ENCODE measurements at places on chromosomes 1 and 21.

DNA sequence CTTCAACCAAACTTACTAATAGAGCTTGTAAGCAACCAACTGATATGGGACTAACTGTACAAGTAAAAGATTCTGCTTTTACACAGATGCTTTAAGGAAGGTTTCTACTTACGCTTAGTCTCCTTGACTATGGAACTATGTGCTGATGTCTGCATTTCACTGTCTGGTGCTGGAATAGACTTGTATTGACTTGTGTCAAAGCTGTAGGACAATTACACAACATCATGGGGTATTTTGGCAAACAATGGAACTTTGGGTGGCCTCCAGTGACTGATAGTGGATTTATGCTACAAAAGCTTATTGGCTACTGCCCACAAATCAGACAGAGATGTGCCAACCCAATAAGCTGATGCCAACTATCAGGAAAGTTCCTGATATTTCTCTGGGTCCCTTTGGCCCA, 10.6 kb downstream of the CBR1 start:
- H3K4me1 ChIP-seq, result no peaks in the 10 kb centered on the region
- H3K4me3 ChIP-seq, result no peak overlapping the region
- no peak for DNase-seq
- no peaks in the 10 kb centered on the region for H3K27me3 ChIP-seq
- no peaks in the 10 kb centered on the region for H3K36me3 ChIP-seq

DNA sequence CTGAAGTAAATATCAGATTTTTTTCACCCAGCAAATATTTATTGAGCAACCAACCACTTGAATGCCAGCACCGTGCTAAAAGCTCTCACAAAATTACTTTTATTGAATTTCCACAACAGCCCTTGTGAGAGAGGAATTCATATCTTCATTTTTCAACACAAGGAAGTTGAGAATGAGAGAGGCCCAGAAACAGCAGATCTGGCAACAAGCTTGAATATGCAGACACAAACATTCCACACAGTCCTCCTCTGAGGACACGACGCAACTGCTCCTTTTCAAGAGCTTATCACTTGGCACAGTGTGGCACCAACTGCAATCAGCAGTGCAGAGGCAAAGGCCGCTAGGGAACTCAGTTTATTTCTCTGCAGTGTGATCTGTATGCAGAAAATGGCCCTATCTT, 32.2 kb upstream of the IFNAR2 start:
- no peak for DNase-seq
- no peaks in the 10 kb centered on the region for H3K36me3 ChIP-seq
- H3K4me1 ChIP-seq, result 0 out of 2 replicates have a peak, but pooled peaks cover 3% of the 10 kb centered on the region
- H3K27ac ChIP-seq, result no peak overlapping the region
- H3K27me3 ChIP-seq, result 0 out of 2 replicates have a peak, but pooled peaks cover 1% of the 10 kb centered on the region

DNA sequence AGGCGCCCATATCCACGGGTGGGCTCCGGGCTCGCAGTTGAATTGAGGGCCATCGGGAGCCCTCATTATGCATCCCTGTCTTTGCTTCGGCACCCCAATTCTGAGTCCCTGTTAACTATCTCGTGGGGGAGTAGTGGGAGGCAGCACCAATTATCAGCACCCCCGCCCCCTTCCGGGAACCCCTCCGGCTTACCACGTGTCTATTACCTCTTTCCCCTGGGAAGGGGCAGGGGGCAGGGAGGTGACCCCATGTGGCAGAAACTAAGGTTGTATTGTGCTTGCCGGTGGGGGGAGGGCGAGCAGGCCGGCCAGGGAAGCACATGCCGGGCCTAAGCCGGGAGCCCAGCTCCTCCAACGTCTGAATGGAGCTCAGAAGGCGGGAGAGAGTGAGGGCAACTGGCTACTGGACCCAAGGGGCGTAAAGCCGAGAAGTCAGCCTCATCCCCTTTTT, 1.0 kb downstream of the LIN28A start:
- H3K36me3 ChIP-seq, result no peaks in the 10 kb centered on the region
- DNase-seq, result no peak
- H3K27me3 ChIP-seq, result no peaks in the 10 kb centered on the region
- H3K27ac ChIP-seq, result no peak overlapping the region
- no peaks in the 10 kb centered on the region for H3K4me1 ChIP-seq

GRCh38 chr1:212620293-212620692, 11.7 kb downstream of the ATF3 start:
- H3K27ac ChIP-seq, result no peak overlapping the region
- DNase-seq, result no peak
- H3K36me3 ChIP-seq, result no peaks in the 10 kb centered on the region

- H3K36me3 ChIP-seq, result no peaks in the 10 kb centered on the region
- H3K27me3 ChIP-seq, result no peaks in the 10 kb centered on the region
- H3K27ac ChIP-seq, result no peak overlapping the region
Measured at GRCh38 chr1:11935057-11935412, 518 bp downstream of the PLOD1 start.

- no peaks in the 10 kb centered on the region for H3K36me3 ChIP-seq
- H3K27ac ChIP-seq, result no peak overlapping the region
- DNase-seq, result no peak
- no peaks in the 10 kb centered on the region for H3K4me1 ChIP-seq
- H3K4me3 ChIP-seq, result no peak overlapping the region
- H3K27me3 ChIP-seq, result no peaks in the 10 kb centered on the region
Measured at GRCh38 chr21:39136711-39137110, 46.5 kb downstream of the PSMG1 start.

- H3K27me3 ChIP-seq, result no peaks in the 10 kb centered on the region
- H3K27ac ChIP-seq, result no peak overlapping the region
- H3K4me1 ChIP-seq, result no peaks in the 10 kb centered on the region
- no peak for DNase-seq
- no peaks in the 10 kb centered on the region for H3K36me3 ChIP-seq
Measured at GRCh38 chr1:106224426-106224825, 832.0 kb upstream of the PRMT6 start.

- no peak for DNase-seq
- H3K27ac ChIP-seq, result no peak overlapping the region
- H3K4me1 ChIP-seq, result no peaks in the 10 kb centered on the region
- peaks cover 67% of the 10 kb centered on the region for H3K27me3 ChIP-seq
Measured at GRCh38 chr1:231116738-231117137, 45.1 kb upstream of the TRIM67 start.

DNA sequence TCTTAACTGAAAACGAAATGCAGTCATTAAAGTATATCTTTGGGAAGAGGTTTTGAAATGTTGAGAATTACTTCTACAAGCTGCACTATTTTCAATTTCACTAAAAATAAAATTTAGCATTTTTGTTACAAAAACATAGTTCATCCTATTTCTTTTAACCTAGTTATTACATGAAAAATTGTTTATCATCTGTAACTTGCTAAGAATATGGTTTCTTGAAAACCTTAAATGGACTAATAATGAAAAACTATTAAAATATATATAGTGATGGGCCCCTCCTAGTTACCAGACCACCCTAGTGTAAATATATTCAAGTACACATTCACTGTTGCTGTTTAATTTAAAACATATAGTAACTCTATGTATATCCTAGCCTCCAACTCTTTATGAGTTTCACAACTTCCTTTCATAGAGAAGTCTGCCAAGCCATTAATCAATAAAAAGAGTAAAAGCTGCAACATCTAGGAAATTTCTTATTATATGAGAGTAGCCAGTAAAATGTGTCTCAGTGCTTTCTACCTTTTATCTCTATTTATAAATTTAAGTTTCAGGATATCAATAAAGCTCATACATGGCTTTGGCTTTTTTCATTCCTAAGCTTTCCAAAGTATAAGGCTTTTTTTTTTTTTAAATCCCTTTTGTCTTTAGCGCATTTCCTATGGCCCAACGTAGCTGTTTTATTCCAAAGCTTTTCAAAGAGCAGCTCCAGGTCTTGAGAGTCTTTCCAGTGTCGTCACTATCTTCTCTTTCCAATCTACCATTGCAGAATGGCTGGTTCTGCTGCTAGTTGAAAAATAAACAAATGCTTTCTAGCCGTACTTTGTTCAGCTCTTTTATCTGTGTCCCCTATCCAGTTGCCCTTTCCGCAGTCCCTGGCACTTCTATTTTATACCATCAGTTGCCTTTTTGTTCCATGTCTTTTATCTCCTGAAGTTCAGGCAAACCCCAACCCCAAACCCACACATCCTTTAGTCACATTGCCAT, 6.5 kb downstream of the IRF2BP2 start:
- peak overlapping the region; percentile 99 for H3K27ac ChIP-seq
- H3K27me3 ChIP-seq, result no peaks in the 10 kb centered on the region
- DNase-seq, result no peak

GRCh38 chr1:24961961-24962861, 32.1 kb upstream of the RUNX3 start:
- no peak for DNase-seq
- H3K4me1 ChIP-seq, result no peaks in the 10 kb centered on the region
- H3K36me3 ChIP-seq, result no peaks in the 10 kb centered on the region

GRCh38 chr1:212946872-212947271, 3.5 kb upstream of the VASH2 start:
- no peaks in the 10 kb centered on the region for H3K36me3 ChIP-seq
- DNase-seq, result no peak

DNA sequence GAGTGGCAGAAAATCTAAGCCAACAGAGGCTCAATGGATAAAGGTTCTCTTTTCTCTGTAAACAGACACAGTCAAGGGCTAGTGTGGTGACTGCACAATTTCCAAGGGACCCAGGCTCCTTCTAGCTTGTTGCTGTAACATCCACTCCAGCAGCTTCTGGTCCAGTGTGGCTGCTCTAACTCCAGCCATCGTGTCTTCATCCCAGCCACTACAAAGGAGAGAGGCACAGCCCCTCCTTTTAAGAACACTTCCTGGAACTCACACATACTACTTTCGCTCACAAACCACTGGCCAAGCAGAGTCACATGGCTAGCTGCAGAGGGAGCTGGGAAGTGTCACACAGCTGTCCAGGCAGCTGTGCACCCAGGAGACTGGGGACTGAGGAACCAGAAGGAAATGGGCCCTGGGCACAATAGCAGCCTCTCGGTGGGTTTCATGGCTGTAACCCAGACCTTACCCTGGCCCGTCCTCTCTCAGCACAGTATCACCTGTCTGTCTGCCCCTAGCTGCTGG, 188.6 kb upstream of the VAMP3 start:
- H3K4me3 ChIP-seq, result no peak overlapping the region
- peaks cover 85% of the 10 kb centered on the region for H3K27me3 ChIP-seq
- no peaks in the 10 kb centered on the region for H3K36me3 ChIP-seq
- no peak for DNase-seq

GRCh38 chr21:38544661-38545060, 46.4 kb upstream of the ERG start:
- H3K4me3 ChIP-seq, result no peak overlapping the region
- DNase-seq, result no peak
- peaks cover 14% of the 10 kb centered on the region for H3K27me3 ChIP-seq
- no peak overlapping the region for H3K27ac ChIP-seq
